ENCODE measurements at places on chromosomes 5 and 9.

DNA sequence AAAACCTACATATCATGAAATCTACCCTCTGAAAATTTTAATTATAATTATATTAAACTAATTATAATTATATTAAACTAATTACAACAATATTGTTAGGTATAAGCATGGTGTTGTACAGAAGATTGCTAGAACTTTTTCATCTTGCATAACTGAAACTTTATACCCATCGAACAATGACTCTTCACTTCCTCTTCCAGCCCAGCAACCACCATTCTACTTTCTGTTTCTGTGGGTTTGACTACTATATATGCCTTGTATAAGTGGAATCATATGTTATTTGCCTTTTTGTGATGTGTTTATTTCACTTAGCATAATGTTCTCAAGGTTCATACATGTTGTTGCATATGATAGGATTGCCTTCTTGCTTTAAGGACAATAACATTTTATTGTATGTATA, 274.2 kb upstream of the CCNH start:
- no peak for DNase-seq

- DNase-seq: no peak
Measured at GRCh38 chr9:135734616-135735144, 32.7 kb downstream of the KCNT1 start.

DNA sequence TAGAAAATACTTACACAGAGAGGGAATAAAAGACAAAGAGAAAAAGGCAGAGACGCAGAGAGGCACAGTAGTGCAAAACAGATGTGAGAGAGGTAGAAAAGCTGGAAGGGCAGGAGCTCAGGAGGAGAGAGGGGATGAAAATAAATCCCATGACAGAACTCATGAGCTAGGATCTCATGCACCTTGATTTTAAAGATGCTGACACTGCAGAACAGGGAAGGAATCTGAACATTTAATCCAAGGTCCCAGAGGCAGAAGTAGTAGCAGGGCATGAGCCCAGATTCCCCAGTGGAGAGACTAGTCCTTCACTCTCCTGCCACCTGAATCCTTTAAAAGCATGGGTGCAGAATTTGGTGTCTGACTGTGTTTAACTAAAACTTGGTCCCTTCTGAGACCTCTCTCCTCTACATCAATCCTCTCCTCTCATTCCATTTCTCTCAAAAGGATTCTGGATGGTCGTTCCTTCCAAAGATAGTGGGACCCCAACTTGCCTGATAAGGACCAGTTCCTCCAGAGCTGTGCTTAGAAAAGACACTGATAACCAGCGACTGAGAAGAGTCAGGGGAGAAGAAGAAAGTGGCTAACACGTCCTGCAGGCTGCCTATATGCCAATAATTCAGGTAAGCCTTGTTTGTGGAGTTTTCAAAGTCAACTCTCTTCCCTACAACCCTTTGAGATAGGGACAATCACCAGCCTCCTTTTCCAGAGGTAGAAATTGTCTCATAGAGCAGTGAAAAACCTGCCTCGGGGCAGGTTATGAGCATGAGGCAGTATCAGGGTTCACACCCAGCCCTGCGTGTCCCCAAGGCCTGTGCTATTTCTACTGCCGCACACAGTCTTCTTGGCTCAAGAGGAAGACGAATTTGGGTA, 203.2 kb upstream of the TRIM32 start:
- no peak for DNase-seq

DNA sequence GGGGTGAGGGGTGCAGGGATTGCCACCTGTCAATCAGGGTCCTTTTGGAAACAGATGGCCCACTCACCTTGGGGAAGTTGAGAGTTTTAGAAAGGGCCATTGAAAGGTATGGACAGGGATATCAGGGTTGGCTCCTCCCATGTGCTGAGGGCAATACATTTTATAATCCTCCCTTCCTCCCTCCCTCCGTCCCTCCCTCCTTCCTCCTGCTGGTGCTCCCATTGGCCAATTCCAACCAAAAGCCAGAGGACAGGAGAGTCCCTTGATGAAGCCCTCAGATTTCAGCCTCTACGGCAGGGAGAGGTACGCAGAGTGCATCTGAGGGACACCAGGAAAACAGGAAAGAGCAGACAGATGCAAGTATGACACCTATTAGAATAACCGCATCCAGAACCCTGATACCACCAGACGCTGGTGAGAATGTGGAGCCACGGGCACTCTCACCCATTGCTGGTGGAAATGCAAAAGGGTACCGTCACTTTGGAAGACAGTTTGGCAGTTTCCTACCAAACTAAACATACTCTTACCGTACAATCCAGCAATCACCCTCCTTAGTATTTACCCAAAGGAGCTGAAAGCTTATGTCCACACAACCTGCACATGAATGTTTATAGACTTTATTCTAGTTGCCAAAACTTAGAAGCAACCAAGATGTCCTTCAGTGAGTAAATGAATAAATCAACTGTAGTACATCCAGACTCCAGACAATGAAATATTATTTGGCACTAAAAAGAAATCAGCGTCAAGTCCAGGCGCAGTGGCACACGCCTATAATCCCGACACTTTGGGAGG, 58.2 kb upstream of the OTULINL start:
- DNase-seq: no peak

GRCh38 chr5:99553211-99553810, 624.5 kb upstream of the CHD1 start:
- no peak for DNase-seq

- no peak for DNase-seq
Measured at GRCh38 chr9:98778251-98778650, 18.1 kb downstream of the ANKS6 start.

DNA sequence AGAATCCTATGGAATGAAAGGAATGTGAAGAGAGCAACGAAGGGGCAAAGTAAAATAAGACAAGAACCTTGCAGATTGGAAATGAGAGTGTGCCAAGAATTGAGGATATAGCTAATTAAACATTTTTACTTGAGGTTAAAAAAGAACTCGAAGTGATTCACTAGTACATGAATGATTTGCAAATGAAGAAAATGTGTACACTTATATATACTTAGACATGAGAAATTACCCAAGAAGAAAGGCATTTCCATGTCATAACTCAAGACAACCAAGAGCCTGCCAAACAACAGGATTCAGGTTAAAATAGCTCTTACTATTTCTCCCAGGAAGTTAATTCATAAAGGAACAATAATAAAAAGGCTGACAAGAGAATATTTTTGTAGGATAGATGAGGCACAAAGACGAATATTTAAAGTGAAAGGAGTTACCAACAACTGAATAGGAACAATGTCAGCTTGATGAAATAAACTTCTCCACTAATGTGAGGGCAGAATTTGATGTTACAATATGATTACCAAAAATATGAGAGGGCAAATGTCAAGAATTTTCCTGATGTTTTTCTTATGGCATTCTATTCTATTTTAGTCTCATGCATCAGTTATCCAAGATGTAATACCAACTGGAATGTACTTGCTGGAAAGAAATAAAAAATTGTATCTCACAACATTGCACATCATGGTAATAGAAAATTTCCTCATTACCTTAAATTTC, 18.9 kb upstream of the NPR3 start:
- DNase-seq: no peak

DNA sequence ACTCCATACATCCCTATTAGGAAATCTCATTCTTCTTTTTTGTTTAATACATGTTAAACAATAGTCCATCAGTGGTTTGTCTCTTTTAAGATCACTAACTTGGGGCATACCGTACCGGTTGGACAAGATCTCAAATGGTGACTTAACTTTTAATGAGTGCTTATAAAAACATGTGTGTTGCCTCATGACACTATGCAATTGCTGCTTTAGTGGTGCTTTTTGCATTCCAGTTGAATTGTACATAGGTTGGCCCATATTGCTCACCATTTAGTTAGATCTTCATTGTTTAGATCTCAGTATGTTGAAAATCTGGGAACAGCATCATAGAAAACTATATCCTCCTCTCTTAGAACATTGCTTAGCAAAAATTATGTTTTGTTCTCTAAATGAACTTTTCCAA, 17.8 kb downstream of the C9orf85 start:
- DNase-seq: no peak

DNA sequence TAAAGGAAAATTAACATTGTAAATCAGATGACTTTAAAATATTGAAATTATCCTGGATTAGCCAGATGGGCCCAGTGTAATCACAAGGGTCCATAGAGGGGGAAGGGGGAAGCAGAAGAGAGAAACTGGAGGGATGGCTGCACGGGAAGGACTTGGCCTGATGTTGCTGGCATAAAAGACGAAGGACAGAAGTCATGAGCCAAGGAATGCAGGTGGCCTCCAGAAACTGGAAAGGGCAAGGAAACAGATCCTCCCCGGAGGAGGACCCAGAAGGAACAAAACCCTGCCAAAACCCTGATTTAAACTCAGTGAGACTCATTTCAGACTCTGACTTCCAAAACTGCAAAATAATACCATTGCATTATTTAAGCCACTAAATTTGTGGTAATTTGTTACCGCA, 100.2 kb downstream of the ADAMTS2 start:
- no peak for DNase-seq

All from effector CD4-positive, alpha-beta T cell (primary cell).